A673 (cell line): ENCODE measurements at places on chromosomes 16 and 17. TPM values are rescaled to one million over a fixed set of nuclear protein-coding genes. Genes with fewer than 3 reads are reported as not detected.

The CTRB1 gene
- not detected in 2 replicates for total RNA-seq

DNA sequence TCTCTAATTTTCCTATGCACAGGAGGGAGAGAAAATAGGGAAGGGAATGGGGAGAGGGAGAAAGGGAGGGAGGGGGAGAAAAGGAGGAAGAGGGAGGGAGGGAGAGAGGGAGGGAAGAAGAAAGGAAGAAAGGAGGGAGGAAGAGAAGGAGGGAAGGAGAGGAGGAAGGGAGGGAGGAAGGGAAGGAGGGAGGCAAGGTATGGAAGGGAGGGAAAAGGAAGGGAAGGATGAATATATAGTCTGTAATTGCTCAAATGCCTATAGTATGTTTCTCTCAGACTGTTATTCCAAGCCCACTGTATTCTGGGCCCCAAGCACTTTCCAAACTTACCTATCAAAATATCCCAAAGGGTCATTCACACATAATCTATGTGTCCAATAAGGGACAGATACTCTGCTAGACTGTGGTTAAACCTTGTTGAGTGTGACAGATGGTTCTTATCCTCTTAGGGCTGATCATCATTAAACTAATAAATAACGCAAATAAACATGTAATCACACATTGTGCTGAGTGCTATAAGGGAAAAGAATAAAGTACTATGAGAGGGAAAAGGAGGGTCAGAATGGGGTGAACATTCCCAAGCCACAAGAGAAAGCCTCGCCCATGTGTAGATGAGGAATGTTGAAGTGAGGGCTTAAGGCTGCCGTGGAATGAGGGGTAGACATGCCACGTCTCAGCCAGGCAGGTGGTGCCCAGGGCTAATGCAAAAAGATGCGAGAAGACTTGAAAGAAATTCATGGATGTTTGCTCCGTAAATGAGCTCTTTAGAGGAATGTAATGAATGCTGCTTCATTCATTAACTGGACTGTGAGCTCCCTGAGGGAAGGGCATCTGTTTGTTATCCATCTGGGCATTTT, 30.6 kb downstream of the ASIC2 start:
- no peak for DNase-seq

GRCh38 chr17:42642336-42642735, 16.7 kb upstream of the TUBG2 start:
- no peak for DNase-seq

- no peak for DNase-seq
Observed at GRCh38 chr16:88784856-88785105, 239 bp downstream of the PIEZO1 start.

- DNase-seq = no peak
Observed at GRCh38 chr17:51057534-51057933, 63.1 kb downstream of the SPAG9 start.

The MMP25 gene
- total RNA-seq = 0.80 and 1.3 TPM in 2 replicates

DNA sequence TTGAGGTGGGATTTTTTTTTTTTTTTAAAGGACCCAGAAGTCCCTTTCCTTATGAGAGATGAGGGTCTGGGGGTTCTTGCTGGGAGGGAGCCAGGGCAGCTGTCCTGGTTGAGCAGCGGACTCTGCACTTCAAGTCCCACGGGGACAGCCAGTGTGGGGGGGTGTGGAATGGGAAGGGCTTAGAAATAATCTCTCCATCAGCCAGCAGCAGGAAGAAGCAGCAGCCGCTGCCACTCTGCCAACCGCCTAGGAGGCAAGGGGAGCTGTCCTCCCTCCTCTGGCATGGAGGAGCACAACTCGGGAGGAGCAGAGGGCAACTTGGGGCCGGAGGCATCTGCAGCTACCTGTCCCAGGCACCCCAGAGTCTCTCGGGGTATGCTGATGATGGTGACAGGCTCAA, at the start of gene KCNG4:
Gene KCNG4, minus strand, starts transcription at position 104 of the 400 bp plus-strand sequence. CDS start 2,527 bp downstream, outside the sequence.
- DNase-seq = no peak

DNA sequence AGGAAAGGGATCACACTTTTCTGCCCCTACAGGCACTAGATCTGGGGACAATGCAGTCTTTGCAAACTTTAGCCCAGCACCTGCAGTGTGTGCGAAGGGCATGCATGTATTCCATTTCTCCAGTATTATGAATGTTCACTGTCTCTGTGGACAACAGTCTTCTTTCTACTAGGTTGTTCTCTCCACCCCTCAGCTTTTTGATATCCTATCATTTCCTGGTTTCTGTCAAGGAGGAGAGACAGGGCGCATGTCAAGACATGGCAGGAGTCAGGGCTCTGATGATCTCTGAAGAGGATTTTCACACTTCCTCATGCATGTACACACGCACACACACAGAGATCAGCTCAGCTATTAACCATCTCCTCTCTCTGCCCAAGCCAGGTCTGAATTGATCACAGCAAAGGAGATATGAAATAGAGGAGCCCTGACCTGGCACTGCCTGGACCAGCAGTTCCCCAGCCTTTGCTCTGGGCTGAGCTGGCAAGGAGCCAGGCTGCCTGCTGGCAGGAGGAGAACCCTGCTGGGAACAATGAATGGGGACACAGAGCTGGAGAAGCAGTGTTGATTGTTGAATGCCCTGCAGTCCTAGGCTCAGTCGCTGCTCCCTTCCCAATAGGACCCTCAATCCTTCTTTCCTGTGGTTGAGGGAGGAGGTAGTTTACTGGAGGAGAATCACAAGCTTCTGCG, 2.6 kb downstream of the GPR179 start:
- peak; percentile 35 for DNase-seq

The MAPT gene
- 8.3 and 14.7 TPM in 2 replicates for total RNA-seq

- DNase-seq = peak; percentile 90
Observed at GRCh38 chr17:82830249-82830661, 9.6 kb downstream of the ZNF750 start.

The CES4A gene
- 0.15 TPM in 1 of 2 replicates, not detected in the other for total RNA-seq

The HAS3 gene
- 0.49 and 0.72 TPM in 2 replicates for total RNA-seq

The OTOA gene
- total RNA-seq = 0.13 TPM in 1 of 2 replicates, not detected in the other

DNA sequence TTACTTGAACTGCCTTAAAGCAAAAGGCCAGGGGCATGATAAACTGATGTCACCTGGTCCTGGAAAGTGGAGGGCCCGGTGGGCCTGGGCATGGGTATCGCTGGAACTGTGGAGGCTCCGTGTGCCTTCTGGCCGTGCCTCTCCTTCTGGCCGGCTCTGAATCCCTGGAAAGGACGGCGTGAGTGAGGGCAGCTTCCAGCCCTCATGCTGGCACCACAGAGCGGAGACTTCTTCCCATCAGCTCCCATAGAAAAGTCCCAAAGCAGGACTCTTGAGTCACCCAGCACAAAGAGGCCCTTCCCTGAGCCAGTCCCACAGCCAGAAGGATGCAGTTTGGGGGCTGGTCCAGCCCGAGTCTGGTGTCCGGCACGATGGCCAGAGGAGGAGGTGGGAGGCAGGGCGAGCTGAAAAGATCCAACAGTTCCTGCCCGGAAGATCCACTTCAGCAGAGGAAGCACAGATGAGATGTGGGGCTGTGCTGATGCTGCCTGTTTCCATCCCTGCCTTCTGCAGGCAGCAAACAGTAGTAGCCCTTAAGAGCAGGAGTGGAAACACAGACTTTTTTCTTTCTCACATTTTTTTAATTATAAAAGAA, 7.8 kb downstream of the GAA start:
- DNase-seq = no peak

The KRTAP4-6 gene
- total RNA-seq = not detected in 2 replicates

GRCh38 chr17:27518048-27518447, 61.8 kb downstream of the KSR1 start:
- DNase-seq = no peak

- peak; percentile 62 for DNase-seq
Observed at GRCh38 chr16:4517812-4518680, 20.5 kb downstream of the CDIP1 start.

The TP53TG3 gene
- not detected in 2 replicates for total RNA-seq

GRCh38 chr17:16463358-16464302, 28.4 kb downstream of the LRRC75A start:
- no peak for DNase-seq

- DNase-seq = no peak
Observed at GRCh38 chr16:73202161-73202729, 154.3 kb upstream of the ZFHX3 start.

DNA sequence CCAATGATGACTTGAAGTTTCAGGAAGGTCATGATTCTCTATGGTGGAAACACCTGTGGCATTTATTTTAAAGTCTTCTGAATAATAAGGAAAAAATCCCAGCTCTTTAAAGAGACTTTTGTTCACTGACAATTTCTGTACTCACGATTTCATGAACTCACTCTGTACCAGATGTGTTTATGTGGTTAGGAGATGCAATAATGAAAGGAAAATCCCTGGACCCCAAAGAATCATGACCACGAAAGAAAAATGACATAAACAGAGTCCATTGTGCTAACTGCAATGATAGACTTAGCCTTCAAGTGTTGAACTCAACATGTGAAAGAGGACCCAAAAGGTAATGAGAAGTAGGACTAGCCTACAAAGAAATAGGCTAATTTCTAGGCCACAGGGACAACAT, 947.5 kb downstream of the CDH11 start:
- DNase-seq = no peak

The CXCL16 gene
- total RNA-seq = 4.0 and 6.0 TPM in 2 replicates

- DNase-seq = no peak
Observed at GRCh38 chr17:30196504-30196903, 39.0 kb downstream of the SLC6A4 start.

DNA sequence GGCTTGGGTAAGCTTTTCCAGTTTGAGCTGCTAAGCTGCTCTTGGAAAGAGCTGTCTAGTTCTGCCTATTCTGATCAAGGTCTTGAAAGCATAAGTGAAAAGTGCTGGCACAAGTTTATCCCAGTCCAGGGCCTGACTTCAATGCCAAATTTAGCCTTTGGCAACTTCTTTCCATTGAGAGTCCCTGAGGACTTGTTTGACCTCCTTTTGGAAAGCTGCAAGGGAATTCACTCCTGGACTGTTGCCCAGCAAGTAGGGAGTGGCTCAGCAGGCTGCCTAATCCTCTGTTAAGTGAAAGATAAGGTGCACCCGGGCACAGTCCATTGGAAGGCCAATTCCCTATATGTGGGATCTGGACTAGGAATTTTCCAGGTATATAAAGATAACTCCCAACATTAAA, 16.0 kb upstream of the TANC2 start:
- DNase-seq = peak; percentile 23

The STAT5A gene
- 0.19 TPM in 1 of 2 replicates, not detected in the other for total RNA-seq

The TMEM132E gene
- total RNA-seq = 0.04 TPM in 1 of 2 replicates, not detected in the other

The DYNLRB2 gene
- not detected in 2 replicates for total RNA-seq

DNA sequence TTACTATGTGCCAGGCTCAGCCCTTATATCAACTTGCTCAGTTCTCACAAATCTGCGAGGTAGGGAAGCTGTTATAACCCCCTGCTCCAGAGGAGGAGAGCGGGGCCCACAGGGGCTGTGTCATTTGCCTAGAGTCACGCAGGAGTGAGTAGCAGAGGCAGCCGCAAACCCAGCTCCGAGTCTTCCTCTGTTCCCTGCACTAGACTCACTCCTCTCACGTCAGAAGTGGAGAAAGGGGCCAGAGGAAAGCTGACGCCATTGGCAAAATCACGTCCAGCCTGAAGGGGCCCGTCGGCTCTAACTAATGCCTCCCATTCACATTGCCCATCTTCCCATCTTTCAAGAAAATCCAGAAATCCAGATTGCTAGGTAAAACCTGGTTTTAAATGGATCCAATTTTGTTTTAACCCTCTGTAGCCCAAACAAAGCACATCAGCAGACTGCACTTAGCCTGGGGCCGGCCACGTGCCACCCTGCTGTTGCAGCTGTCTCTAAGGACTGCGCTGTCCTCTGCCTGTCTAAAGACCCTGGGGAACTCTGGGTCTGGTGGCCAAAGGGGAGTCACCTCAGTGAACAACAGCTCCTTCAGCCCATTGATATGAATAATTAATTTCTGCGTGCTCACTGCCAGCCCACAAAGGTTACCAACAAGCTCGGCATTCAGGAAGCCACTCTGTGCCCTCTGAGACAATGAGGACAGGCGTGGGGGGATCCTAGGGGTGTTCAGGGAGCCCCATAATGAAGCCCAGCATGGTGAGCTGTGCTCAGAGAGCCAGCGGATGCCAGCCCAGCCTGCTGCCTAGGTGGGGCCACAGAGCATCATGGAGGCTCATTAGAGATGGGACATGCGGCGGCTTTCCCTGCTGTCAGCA, 36.7 kb upstream of the ABR start:
- no peak for DNase-seq

GRCh38 chr17:56177361-56177760, 24.1 kb downstream of the ANKFN1 start:
- DNase-seq = no peak

DNA sequence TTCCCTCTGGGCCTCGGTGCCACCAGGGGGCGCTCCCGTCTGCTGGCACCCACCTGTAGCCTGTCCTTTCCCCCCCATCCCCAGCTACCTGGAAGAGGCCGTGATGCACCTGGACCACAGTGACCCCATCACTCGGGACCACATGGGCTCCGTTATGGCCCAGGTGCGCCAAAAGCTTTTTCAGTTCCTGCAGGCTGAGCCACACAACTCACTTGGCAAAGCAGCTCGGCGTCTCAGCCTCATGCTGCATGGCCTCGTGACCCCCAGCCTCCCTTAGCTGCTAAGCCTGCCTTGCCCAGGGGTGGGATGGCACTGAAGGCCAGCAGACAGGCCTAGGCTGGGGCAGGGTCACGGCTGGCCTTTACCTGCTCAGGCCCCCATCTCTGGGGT, 818 bp upstream of the NRN1L start:
- peak; percentile 57 for DNase-seq

DNA sequence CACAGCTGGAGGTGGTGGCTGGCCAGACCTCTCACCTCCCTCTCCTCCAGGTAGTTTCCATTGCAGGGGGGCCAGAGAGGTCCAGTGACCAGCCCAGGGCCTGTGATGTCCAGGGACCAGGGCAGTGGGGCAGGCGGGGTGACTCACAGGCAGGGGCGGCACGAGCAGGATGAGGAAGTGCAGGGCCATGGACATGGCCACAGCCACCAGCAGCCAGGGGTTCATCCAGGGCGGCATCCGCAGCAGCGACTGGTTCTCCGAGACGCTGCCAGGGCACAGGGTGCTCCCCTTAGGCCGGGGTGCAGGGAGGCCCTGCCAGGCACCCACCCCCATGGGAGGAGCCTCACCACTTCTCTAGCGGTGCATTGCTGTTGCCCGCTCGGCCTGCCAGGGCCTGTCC, 12.9 kb upstream of the P2RX1 start:
- DNase-seq = no peak

DNA sequence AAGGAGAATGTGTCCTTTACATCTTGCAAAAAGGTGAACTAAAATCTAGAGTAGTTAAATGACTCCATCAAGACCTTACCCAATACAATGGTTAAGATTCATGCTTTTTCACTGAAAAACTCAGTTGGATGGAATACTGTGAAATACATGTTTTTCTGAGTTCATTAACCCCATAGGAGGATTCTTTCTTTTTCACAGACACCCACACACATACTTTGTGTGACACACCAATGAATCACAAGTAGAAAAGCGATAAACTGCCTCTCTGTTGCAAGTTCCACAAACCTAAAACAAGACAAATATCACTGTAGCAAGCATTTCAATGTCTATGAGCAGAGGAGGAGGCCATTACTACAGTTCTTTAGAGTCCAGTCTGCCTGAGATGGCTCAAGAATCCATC, 258.8 kb upstream of the CDH5 start:
- no peak for DNase-seq

DNA sequence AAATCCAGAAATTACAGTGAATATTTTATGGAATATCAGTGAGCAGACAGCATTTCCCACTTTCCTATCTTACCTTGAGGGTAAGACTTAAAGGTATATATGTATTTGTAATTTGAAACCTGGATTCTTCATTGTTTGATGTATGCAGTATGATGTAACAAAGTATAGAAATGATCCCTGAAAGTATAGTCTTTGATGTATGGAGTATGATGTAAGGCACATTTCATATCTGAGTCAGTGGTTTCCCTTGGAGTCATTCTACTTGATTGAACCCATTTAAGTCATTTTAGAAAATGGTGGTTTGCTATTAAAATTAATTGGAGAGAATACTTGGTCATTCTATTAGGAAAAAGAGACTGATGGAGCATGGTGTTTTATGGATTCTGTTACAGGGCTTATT, 10.1 kb downstream of the AMZ2 start:
- DNase-seq = no peak

- DNase-seq = no peak
Observed at GRCh38 chr16:89367538-89367915, 122.8 kb downstream of the ANKRD11 start.
